ENCODE measurements at places on chromosomes 11 and 22. TPM values are rescaled to one million over a fixed set of nuclear protein-coding genes. Genes with fewer than 3 reads are reported as not detected.

The MRGPRF gene
- total RNA-seq, result 0.14 TPM

The MMP1 gene
- total RNA-seq, result 34.4 TPM

The LIN7C gene
- 42.6 TPM for total RNA-seq

The CXCR5 gene
- not detected for total RNA-seq

The RNF214 gene
- 15.1 TPM for total RNA-seq

The IRAG1 gene
- total RNA-seq, result 0.03 TPM

The MS4A14 gene
- not detected for total RNA-seq

The KCNJ1 gene
- 0.03 TPM for total RNA-seq

The SPA17 gene
- 22.3 TPM for total RNA-seq

The POLR3H gene
- 32.9 TPM for total RNA-seq

The ROM1 gene
- 1.0 TPM for total RNA-seq

The PARVG gene
- not detected for total RNA-seq

The CFAP68 gene
- 22.3 TPM for total RNA-seq

The GRAP2 gene
- total RNA-seq, result not detected

The RBFOX2 gene
- total RNA-seq, result 85.0 TPM

The HIRA gene
- total RNA-seq, result 28.1 TPM

The SCUBE1 gene
- total RNA-seq, result not detected

The CEND1 gene
- not detected for total RNA-seq

The NNMT gene
- total RNA-seq, result not detected

The C1QTNF6 gene
- 11.3 TPM for total RNA-seq

The FKBP2 gene
- 84.0 TPM for total RNA-seq

The SPON1 gene
- total RNA-seq, result not detected

The MYBPC3 gene
- total RNA-seq, result not detected

The MAPK8IP2 gene
- 0.28 TPM for total RNA-seq

The RASGRP2 gene
- total RNA-seq, result 0.14 TPM

The OSBP2 gene
- 2.0 TPM for total RNA-seq

The ZNF214 gene
- total RNA-seq, result 2.1 TPM

The MUC5B gene
- not detected for total RNA-seq

The MYOD1 gene
- total RNA-seq, result not detected

The NUP160 gene
- total RNA-seq, result 30.6 TPM

The MUC6 gene
- total RNA-seq, result not detected

The LIPT2 gene
- total RNA-seq, result 1.9 TPM

The MAPK11 gene
- 4.6 TPM for total RNA-seq
